Fibroblast of skin of scalp (primary cell): ENCODE measurements at places on chromosomes 1 and 21.

- DNase-seq = no peak
Measured at GRCh38 chr1:7178741-7179140, 393.5 kb downstream of the CAMTA1 start.

DNA sequence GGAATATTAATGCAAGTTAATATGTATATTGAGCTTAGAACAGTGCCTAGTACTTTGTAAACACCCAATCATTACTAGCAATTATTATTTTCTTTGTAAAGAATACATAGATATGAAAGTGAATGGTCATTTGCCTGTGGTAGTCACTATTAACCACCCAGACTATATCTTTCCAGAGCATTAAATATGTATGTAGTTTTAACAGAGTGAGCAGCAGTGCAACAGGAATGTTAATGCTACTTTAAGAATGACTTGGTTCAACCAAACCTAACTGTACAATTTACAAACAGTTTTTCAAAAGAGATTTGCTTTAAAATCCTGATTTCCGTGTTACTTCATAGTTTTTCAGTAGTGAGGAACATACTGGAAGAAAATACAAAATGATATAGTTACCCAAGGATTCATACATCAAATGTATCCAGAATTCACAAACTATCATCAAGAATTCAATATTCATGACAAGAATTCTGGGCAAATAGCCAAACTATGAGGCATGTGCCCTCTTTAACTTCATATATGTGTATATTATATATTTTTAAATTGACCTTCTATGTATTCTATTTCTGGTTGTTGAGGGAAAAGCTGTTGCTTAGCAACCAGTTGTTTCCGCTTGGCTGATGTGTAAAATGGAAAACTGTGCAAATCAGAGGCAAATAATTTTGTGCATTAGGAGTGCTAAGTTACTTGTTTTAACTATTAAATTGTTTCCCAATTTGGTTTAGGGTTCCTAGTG, 34.9 kb upstream of the IVNS1ABP start:
- DNase-seq = peak; percentile 79

DNA sequence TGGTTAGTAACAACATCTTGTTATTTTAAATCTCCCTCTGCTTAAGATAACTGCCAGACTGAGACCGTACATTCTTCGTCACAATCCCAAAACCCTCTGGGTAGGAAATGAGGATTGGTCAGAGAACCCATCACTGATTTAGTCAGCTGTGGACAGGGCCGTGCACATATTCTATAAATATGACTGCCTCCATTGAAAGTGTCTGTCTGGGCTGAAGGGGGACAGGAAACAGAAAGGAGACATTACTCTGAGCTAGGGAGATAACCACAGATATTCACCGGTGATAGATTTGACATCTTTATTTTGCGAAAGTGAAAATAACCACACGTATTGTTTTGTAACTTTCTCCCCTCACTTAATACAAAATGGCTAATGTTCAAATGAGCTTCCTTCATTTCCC, 36.9 kb upstream of the ST6GALNAC5 start:
- DNase-seq = peak; percentile 50

GRCh38 chr1:63051886-63052285, 268.0 kb downstream of the ATG4C start:
- no peak for DNase-seq

DNA sequence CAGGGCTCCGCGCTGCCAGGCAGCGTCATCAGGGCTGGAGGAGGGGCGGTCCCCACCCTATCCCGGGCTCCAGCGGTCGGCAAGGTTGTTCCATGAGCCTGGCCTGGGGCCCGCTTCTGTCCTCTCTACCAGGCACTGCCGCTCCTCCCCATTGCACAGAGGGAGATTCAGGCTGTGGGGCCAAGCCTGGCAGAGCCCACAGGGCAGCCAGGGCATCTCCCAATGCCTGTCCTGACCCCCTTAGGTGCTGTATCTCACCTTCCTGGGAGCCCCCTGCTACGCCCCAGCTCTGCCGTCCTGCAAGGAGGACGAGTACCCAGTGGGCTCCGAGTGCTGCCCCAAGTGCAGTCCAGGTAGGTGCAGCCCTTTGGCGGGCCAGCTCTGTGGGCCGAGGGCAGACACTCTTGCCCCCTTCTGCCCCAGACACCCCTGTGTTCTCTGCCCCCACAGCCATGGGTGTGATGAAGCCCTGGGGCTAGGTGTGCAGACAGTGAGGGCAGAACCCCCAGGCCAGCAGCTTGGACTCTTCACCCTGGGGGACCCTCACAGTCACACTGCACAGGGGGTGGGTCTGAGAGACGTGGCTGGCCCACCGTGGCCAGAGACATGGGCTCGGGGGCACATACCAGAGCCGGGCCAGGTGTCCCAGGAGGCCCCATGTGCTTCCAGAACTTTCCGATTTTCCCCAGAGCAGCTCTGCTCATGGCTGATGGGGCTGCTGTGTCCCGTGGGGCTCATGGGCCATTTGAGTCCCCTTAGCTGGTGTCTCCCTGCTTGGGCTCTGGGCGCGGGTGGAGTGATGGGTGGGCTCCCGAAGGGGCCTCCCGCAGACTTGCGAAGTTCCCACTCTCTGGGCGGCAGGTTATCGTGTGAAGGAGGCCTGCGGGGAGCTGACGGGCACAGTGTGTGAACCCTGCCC, 1.6 kb downstream of the TNFRSF14 start:
- no peak for DNase-seq

GRCh38 chr1:91631718-91632330, 131.2 kb downstream of the CDC7 start:
- no peak for DNase-seq

- DNase-seq = no peak
Measured at GRCh38 chr21:31720330-31720729, 11.6 kb downstream of the SCAF4 start.

GRCh38 chr1:59506952-59507351, 210.1 kb downstream of the FGGY start:
- no peak for DNase-seq

DNA sequence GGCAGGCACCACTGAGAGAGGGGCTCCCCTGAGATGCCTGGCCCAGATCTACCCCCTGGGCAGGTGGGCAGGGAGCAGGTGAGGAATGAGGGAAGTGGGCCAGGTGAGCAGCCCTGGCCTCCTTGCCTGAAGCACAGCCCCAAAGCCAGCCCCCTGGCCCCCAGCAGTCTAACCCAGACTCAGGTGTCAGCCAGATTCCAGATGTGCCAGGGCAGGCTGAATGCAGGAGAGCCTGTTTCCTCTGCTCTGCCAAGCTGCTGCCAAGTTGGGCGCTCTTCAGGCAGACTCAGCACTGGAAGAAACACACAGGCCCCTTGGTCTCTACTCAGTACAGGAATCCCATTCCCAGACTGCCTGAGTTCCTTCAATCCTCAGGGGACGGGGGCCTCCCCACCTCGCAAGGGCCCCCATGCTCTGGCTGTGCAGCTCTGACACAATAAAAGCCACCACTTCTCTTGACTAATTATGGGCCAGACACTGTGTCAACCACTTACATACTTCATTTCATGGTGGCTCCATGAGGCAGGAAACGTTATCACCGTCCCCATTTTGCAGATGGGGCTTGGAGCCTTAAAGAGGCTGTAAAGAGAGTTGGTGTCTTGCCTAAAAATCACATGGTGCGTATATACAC, 20.4 kb downstream of the ARHGEF19 start:
- peak; percentile 51 for DNase-seq

GRCh38 chr1:24744911-24745710, at the start of gene CLIC4:
Gene CLIC4, plus strand, starts transcription at chr1:24745447. Its CDS starts 107 bp downstream, at chr1:24745554.
- DNase-seq = peak; percentile 99

DNA sequence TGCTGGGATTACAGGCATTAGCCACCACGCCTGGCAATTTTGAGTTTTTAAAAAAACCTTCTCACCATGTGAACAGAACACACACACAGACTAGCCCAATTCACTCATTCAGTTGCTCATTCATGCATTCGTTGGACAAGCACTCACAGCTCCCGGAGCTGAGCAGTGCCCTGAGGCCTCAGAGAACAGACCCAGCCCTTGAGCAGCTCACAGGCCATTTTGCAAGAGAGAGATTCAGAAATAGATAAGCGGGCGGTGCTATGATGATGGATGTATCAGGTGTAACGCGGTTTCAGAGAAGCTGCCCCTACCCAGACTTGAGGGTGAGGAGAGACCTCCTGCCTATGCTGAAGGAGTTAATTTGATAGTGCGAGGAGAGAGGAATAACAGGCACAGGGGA, 18.6 kb downstream of the PTAFR start:
- no peak for DNase-seq

- no peak for DNase-seq
Measured at GRCh38 chr1:112806090-112806642, 91.0 kb upstream of the PPM1J start.

GRCh38 chr1:29657816-29658215, 421.5 kb downstream of the PTPRU start:
- no peak for DNase-seq

DNA sequence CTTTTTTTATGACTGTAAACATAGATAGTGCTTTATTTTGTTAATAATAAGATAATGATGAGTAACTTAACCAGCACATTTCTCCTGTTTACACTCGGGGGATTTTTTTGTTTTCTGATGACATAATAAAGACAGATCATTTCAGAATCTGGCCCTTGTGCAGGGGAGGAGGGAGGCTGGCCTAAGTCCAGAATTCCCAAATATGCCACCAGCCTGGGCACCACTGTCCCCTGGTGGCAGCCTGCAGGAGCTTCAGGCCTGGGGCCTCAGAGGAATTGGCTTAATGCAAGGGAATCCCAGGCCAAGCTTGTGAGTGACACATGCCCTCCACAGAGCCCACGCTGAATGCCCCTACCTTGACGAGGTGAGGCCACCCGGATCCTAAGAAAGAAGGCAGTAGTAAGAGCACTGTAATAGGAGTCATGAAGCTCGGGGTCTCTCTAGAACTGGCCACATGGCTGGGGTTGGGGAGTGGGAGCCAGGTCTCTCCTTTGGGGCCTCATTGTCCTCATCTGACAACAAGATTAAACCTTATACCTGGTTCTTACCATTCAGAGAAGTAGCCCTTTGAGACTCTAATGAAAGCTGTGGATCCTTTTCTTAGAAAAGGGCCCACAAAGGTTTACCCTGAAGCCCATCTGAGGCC, 24.1 kb downstream of the ETNK2 start:
- DNase-seq = peak; percentile 90

- no peak for DNase-seq
Measured at GRCh38 chr1:33842348-33842747, 21.5 kb upstream of the HMGB4 start.

DNA sequence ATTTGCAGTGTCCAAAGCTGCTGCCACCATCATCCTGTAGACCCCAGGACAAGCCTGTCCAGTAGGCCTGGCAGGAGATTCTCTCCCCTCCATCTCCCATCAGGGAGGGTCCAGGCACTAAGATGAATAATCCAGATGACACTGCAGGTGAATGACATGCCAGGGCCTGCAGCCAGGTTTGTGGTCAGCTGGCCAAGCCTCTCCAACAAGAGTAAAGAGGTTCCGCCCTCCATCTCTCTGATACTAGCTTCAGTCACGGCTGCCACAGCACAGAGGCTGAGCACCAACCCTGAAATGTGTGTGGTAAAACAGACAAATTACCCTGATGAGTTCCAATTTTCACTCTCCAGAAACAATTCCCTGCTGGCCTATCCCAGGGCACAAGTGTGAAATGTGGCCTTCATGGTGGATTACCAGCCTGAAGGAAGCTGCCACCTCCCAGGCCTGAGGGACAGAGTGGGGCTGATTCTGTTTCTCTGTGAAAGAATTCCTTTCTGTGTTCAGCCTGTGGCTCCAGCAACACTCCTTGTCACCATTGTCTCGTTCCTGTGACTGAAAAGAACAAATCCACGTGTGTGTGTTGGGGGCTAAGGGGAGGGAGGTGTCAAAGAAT, 19.9 kb upstream of the LHX4 start:
- no peak for DNase-seq

GRCh38 chr1:205797168-205797567, 15.8 kb downstream of the SLC41A1 start:
- no peak for DNase-seq

DNA sequence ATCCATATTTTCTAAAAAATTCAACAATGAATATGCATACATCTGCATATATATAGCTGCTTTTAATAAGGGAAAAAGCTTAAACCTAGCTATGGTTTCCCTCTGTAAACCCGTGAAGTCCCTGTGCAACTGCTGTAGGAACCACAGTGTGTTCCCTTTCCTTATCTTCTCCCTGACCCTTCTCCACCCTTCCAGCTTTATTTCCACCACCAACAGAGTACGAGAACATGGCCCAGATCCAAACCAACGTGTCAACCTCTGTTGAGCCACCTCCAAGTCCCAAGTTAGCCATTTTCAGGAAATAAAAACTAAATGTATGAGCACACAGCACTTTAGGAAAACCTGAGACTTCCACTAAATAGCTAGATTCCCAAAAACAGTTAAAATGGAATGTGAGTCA, 20.3 kb downstream of the SUSD4 start:
- no peak for DNase-seq

DNA sequence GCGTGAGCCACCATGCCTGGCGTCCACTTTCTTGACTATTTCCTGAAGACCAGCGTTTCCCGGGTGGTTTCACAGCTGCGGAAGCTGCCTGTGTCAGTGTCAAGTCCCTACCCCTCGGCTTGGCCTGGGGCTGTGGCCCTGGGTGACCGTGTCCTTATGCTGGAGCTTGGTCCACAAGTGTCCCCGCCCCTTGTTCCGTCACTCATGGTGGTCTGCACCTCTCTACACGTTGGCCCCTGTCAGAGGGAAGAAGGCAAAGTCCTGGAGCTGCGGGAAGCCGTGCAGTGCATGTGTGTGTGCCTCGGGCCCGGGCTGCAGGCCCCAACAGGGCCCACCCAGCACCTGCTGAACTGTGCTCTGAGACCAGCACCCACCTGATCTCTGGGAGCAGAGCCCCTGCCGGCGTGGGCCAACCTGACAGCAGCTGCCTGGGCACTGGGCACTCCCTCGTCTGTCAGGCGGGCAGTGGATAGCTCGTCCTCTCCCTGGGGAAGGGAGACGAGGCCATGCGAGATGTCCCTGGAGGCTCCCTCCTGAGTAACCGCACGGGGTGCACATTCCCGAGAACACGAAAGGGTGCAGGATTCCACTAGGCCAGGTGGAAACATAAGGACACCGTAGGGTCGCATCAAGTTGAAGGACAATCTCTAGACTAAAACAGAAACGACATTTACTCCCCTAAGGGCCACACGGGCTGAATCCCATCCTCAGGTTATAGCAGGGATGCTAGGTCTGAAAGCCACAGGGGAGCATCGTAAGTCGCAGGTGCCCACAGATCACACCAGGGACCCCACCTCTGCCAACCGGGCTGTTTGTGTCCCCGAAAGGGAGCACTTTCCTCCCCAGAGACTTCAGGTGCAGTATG, 2.4 kb upstream of the C1orf159 start:
- DNase-seq = no peak

GRCh38 chr1:60283690-60284089, 210.1 kb upstream of the C1orf87 start:
- DNase-seq = peak; percentile 12

- no peak for DNase-seq
Measured at GRCh38 chr1:22334860-22335550, 116.6 kb upstream of the ZBTB40 start.

- DNase-seq = no peak
Measured at GRCh38 chr1:102466487-102466886, 469.8 kb upstream of the OLFM3 start.
